ENCODE measurements at places on chromosomes 7 and 10.

DNA sequence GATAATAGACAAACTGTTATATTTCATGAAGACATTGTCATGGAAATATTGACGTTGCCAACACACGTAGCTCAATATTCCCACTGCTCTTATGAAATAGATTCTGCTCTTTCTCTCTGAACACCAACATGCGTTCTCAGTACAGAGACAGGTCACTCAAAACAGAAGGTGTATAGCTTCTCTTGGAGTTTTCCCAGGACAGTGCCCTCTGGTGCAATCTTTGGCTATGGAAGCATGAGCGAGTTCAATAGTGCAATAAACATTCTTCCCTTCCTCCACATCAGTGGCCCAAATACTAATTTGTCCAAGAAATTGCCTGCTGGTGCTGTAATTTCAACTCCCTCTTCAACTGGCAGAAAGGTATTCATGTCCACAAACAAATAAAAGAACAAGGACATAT, 145.3 kb downstream of the MAGI2 start:
- DNase-seq: no peak

DNA sequence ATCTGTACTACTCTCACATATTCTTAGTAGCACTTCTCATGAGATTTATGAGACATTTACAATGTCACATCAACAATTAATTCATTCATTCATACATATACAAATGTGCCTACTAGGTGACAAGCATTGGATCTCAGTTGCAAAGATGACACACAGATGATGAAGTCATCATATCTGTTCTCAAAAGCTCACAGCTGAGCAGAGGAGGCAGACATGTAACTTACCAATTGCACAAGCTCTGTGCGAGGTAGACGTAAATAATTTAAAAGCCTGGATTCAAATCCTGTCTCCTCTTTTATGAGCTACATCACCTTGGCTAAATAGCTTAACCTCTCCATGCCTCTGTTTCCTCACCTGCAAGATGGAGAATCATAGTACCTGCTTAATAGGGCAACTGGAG, 109.4 kb upstream of the FAM133B start:
- DNase-seq: no peak

GRCh38 chr10:74213571-74214162, 62.6 kb downstream of the ADK start:
- DNase-seq: peak; percentile 55

GRCh38 chr10:79562135-79562756, 2.0 kb upstream of the SFTPA2 start:
- peak; percentile 42 for DNase-seq

- DNase-seq: no peak
Measured at GRCh38 chr10:73823391-73823790, 12.0 kb upstream of the NDST2 start.

DNA sequence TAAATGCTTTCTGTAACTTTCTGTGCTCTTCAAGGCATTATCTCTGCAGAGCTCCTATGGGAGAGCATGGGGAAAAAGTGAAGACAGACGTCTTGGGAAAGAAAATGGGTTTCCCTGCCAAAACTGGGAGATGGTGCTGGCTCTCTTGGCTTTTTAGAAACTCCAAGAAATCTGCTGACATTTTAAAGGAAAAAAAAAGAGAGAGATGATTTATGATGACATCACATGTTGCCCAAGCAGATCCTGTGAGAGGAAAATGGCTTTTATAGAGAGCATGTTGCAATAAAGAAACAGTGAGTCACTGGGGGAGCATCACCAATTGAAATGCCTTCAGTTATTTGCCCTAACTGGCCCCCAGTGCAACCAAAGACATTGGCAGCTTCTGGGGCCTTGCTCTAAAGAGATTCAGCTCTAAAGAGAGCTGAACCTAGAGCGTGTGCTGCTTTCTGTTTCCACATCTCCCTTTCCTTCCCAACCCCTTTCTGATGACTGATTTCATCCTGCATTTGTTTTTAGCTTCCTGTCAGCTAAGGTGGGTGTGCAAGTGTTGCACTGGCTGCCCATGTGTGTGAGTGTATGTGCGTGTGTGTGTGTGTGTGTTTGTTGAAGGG, 37.7 kb downstream of the LRMDA start:
- no peak for DNase-seq

DNA sequence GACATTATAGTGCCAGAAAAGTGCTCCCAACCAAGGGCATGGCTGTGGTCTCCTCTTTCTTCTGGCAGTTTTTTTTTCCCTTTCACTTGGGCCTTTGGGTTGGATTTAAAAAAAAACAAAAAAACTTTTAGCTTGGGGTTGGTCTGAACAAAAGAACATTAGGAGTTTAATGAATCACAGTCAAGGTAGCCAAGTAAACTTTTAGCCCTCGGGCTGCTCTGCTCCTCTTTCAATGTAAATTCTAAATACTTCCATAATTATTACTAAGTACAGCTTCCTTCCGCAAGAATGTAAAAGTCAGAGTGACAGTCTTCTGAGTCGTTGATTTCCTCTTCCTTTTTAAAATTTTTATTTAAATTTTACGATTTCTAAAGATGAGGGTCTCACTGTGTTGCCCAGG, 79.2 kb downstream of the NRF1 start:
- no peak for DNase-seq

GRCh38 chr7:112431803-112432202, 18.5 kb upstream of the IFRD1 start:
- DNase-seq: no peak

DNA sequence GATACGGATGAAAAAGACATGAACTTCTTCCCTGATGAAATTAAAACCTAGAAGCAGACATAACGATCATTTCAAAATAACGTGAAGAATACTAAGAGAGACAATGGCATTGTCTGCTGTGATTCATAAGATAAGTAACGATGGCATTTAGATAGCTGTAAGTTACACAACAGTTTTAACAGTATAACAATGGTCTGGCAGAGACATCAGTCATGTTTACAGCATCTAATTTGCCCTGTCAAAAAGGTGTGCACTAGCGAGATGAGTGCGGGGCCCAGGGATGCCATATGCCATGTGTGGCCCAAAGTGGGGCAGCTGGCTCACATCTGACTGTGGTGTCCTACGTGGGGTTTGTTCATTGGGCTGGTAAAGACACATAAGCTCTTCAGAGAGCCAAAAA, 55.7 kb upstream of the RHEB start:
- DNase-seq: no peak

- no peak for DNase-seq
Measured at GRCh38 chr7:98697083-98697482, 80.0 kb downstream of the NPTX2 start.

GRCh38 chr7:26698194-26698593, 166.2 kb downstream of the SKAP2 start:
- no peak for DNase-seq

DNA sequence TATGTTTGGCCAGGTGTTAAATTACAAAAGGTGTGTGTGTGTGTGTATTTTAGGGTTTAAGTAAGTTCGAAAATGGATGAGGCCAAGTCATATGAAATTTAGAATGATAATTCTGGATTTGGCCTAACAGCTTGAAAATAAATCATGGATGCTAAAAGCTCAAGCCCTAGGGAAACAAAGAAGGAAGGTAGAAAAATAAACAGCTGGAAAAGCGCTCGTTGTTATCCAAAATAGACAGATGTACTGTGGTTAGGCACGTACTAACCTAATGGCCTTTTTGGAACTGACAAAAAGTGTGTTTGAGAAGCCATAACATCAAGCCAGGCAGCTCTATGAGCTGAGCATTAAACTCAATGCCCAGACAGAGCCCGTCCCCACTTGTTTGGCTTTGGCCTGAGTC, 17.5 kb upstream of the PALS2 start:
- DNase-seq: no peak

- no peak for DNase-seq
Measured at GRCh38 chr10:131169146-131169545, 142.4 kb downstream of the TCERG1L start.

- DNase-seq: no peak
Measured at GRCh38 chr10:93495654-93496321, 624 bp upstream of the CEP55 start.

- DNase-seq: no peak
Measured at GRCh38 chr7:118629898-118630438, 405.5 kb downstream of the ANKRD7 start.

DNA sequence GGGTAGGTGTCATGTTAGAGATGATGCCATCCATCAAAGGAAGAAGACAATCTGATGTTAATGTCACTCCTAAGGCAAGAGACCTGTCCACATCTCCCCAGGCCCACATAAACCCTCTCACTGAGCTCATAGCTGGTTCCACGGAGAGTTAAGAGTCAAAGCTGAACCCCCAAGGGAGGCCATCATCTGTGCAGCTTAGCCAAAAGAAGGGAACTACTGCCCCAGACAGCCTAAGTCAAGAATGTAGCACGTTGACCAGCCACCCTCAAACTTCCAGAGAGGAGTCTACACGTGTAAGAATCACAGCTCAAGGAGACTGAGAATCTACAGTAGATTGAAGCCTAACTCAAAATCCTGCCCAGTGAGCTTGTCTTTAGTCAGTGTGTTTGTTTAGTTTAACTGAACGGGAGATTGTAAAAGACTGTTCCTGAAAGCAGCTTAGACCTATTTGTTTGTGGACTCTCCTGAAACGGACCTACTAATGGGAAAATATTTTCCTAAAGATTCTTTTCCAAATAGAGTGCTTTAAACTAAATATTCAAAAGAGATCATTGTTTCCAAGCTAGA, 192.7 kb upstream of the NFE2L3 start:
- no peak for DNase-seq

- no peak for DNase-seq
Measured at GRCh38 chr10:36253731-36254130, 611.6 kb upstream of the FZD8 start.

- no peak for DNase-seq
Measured at GRCh38 chr10:123944661-123945060, 53.1 kb upstream of the CPXM2 start.

- no peak for DNase-seq
Measured at GRCh38 chr7:26369593-26369992, 77.9 kb downstream of the SNX10 start.

DNA sequence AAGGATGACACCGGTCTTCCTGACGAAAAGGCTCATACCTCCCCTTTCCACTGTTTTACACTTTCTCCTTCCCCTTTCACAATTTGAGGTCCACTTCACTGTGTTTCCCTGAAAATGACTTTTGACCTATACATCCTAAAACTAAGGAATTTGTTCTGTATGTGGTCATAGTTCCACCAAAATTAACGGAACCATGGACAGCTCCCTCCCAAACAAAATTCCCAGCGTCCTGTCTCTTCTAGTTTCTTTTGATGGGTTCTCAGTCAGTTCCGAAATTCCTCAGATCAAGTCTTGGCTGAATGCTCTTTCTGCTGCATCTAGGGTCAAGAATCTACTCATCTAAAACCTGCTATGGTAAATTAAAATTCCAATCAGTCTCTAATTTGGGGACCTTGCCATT, 1191.9 kb downstream of the CNTNAP2 start:
- DNase-seq: no peak

GRCh38 chr7:80082213-80082612, 52.4 kb upstream of the GNAI1 start:
- no peak for DNase-seq

DNA sequence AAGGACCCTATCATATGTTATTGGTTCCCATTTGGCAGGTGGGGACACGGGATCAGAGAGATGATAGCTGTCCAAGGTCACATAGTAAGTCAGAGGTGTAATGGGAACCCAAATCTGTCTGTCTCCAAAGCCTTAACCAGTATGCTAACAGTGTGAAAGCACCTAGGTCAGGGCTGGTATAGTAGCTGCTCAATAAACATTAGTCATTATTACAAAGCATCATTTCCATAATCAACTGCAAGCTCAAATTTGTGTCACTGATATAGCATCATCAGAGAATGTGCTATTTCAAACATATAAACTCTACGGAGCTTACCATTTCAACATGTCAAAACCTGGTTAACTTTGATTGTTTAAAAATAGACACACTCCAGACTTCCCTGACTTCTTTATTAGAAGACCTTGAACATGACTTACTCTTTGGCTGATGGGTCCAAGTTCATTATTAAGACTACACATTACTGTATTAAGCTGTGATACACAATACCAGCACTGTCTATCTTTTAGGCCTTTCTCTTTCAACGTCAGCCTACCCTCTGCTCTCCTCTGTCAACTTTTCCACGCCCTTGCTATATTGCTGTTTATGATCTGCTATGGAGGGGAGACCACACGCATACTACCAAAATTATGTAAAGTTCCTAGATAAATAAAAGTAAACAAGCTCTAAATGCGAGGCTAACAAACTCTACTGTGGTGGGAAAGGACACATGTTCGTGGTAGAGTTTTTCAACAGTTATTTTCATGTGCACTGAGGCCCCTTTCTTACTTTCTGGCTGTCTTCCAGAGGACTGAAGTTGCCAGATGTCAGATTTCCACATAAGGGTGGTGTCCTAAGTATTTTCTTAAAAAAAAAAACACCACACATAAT, 33.6 kb downstream of the DNMBP start:
- no peak for DNase-seq

- no peak for DNase-seq
Measured at GRCh38 chr7:100444311-100445278, 8.3 kb upstream of the PPP1R35 start.

DNA sequence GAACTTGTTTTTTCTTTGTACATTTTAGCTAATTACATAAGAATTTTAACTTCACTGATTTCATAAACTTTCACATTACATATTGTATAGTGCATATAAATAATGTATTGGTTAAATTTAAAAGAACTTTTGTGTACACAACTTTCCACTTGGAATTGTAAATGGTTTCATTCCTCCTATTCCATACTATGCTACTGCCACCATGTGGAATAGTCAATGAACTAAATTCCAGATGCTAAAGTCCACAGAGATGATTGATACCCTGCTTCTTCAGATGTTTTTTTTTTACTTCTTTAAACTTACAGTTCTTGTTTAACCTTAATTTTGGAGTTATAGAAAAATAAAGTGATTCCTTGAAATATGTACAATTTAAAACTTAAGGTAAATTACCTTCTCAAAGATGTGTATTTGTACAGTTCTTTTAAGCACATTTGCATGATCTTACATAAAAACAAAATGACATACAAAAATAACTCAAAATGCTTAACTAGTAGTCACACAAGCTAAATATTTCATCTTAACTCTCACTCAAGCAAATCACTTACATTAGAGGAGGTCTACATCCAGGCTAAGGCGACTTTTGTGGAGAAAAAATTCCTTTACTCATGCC, 247.6 kb upstream of the HGF start:
- DNase-seq: no peak

- DNase-seq: no peak
Measured at GRCh38 chr7:136912339-136912738, 43.9 kb downstream of the CHRM2 start.

DNA sequence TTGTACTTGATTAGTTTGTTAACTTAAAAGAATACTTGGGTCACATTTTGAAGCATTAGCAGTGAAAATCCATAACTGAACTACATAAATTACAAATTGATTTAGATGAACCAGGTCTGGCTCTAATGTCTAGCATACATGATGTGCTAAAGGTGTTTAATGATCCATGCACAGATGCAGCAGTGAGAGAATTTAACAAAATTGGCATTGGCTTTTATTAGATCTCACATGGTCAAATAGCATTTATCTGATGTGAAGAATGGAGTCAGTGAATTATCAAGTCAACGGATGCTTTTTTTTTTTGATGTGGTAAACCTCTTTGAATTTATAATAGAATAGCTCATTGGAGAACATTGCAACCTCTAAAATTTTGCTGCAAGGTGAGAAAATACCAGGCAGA, 293.0 kb upstream of the POT1 start:
- DNase-seq: no peak

GRCh38 chr10:71705582-71705981, 14.0 kb downstream of the C10orf105 start:
- no peak for DNase-seq

GRCh38 chr7:1383398-1384112, 75.7 kb downstream of the MICALL2 start:
- no peak for DNase-seq

All from CD4-positive, alpha-beta T cell (primary cell).